ENCODE measurements at places on chromosomes 12 and 14.

DNA sequence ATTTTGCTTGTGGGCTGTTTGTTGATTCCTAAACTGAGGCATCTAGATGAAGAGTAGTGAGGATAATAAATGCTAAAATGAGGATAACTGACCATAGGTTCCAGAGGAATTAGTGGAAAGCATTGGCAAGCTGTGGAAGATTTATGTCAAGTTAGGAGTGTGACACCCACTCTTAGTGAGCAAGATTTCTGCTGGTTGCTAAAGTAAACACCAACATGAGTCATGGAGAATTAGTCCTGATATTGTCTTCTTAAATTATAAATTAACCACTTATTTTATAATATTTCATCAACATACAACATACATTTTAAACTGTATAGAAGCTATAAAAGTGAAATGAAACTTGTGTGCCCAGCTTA is 328.2 kb downstream of the RPL10L start:
- DNase-seq = no peak

- no peak for DNase-seq
Measured at GRCh38 chr12:111434680-111435338, 29.1 kb downstream of the SH2B3 start.

DNA sequence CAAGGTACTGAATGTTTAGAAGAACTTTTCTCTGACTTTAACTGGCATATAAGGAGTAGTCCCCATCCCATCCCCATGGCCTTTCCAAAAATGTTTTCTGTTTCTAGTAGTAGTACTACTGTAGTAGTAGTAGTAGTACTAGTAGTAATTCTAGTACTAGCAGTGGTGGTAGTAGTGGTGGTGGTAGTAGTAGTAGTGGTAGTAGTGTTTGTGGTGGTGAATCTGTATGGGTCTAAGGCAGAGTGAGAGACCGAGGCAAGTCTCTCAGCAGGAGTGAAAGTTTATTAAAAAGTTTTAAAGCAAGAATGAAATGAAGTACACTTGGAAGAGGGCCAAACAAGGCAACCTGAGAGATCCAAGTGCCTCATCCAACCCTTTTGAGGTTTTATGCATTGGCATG is 58.6 kb downstream of the FOXN4 start:
- no peak for DNase-seq

DNA sequence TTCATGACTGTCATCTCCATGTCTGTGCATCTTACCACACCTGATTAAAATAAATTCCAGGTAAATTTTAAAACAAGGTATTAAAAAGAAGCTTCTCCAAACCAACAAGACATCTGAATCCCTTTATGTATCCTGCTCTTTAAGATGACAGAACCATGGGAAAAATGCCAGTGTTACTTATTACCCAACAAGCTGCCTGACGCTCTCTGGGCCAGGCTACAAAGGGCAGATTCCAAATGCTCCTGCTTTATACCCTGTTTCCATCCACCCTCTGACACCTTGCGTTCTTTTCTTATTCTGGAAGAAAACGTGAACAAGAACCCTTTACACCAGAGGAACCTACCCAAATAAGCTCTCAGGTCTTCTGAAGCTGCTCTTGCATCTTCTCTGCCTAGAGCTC is 70.7 kb downstream of the SLC8A3 start:
- DNase-seq = no peak

- no peak for DNase-seq
Measured at GRCh38 chr14:22566845-22567244, 22.2 kb downstream of the DAD1 start.
